ENCODE measurements at places on chromosomes 12 and 14.

- H3K36me3 ChIP-seq: no peaks in the 10 kb centered on the region
- no peaks in the 10 kb centered on the region for H3K27me3 ChIP-seq
- peak overlapping the region; percentile 62 for H3K4me3 ChIP-seq
- peak; percentile 58 for DNase-seq
- H3K27ac ChIP-seq: peak overlapping the region; percentile 97
- peaks cover 7% of the 10 kb centered on the region for H3K4me1 ChIP-seq
These were observed 624 bp upstream of the PWP1 start for GRCh38 chr12:107684990-107685359.

GRCh38 chr12:39989501-39989900, 116.4 kb downstream of the SLC2A13 start:
- no peaks in the 10 kb centered on the region for H3K36me3 ChIP-seq
- no peaks in the 10 kb centered on the region for H3K4me1 ChIP-seq
- no peak overlapping the region for H3K27ac ChIP-seq
- DNase-seq: no peak

DNA sequence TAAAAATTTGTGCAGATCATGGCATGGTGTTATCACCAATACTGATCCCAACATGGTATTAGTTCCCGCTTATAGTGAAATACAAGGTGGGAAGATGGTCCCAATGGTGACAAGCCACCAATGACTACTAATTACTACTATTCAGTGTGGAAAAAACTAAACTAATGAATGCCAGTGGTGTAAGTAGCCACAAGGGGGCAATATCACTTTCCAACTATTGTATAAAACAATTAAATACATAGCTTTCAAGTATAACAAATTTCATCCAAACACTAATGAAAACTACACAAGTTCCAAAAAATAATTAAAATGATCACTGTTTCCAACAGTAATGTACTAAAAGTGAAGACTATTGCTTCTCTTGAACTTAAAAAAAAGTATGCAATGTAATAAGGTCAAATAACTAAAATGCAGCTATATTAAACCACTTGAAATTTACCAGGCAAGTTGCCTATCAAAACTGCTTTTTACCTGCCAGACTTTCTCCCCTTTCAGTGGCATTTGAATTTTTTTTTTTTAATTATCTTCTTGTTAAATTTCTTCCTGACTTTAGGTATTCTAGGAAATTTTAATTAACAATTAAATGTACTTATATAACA, 58.0 kb downstream of the PAPLN start:
- no peak overlapping the region for H3K27ac ChIP-seq
- H3K4me1 ChIP-seq: peaks cover 23% of the 10 kb centered on the region
- DNase-seq: no peak
- no peaks in the 10 kb centered on the region for H3K27me3 ChIP-seq

DNA sequence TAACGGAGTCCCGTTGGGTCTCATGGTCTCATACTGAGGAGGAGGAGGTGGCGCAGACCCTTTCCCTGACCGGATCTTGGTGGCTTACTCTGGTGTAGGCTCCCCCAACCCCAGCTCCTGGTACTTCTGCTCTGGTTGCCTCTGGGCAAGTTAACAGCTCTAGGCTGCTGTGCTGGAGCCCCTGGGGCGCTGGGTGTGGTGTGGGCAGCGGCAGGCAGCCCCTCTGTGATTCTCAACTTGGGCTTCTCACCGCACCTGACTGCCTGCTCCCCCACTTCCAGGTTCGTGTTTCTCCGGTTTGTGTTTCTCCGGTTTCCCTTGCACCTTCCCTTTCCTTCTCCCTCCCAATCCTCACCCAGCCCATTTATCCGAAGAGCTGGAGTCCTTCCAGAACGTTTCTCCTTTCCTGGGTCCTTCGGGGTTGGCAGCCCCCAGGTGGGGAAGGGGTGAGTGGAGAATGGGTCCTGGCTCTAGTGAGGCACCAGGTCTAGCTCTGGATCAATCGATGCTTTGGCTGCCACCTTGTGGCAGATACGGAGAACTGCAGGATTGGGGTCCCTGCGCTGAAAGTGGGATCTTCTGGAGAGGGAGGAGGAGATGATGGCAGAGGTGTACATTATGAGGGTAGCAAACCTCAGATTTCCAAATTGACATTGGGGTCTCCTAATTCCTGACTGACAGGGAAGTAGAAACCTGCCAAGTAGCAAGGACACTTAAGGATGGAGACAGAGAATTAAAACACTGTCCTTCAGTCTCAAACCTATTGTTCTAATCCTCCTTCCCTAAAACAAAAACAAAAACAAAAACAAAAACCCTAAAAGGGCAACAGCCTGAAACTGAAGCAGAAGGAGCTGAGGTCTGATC, 8.3 kb downstream of the CISTR start:
- no peaks in the 10 kb centered on the region for H3K36me3 ChIP-seq
- no peaks in the 10 kb centered on the region for H3K27me3 ChIP-seq
- H3K27ac ChIP-seq: no peak overlapping the region

GRCh38 chr14:102066041-102066451, 20.8 kb downstream of the HSP90AA1 start:
- no peak overlapping the region for H3K27ac ChIP-seq
- H3K4me3 ChIP-seq: no peak overlapping the region
- DNase-seq: no peak
- H3K27me3 ChIP-seq: no peaks in the 10 kb centered on the region
- H3K4me1 ChIP-seq: peaks cover 10% of the 10 kb centered on the region
